ENCODE measurements at places on chromosomes 4 and X. TPM values are rescaled to one million over a fixed set of nuclear protein-coding genes. Genes with fewer than 3 reads are reported as not detected.

The PPBP gene
- total RNA-seq = not detected

The FAM156B gene
- 15.8 TPM for total RNA-seq

The CENPVL1 gene
- total RNA-seq = 0.14 TPM

The PCYT1B gene
- total RNA-seq = 0.74 TPM

The HMX1 gene
- not detected for total RNA-seq

The ABLIM2 gene
- 0.41 TPM for total RNA-seq

The GASK1B gene
- not detected for total RNA-seq

The TLR2 gene
- 1.2 TPM for total RNA-seq

The ENPEP gene
- total RNA-seq = not detected

The SCML2 gene
- 4.0 TPM for total RNA-seq

The SMIM14 gene
- 0.62 TPM for total RNA-seq

The TXK gene
- total RNA-seq = 14.2 TPM

The PLP1 gene
- total RNA-seq = not detected

The HERC5 gene
- 10.7 TPM for total RNA-seq

The FGD1 gene
- total RNA-seq = 0.10 TPM

The FDCSP gene
- total RNA-seq = not detected

The NSG1 gene
- 4.7 TPM for total RNA-seq

The PJA1 gene
- 22.9 TPM for total RNA-seq

The RHOH gene
- total RNA-seq = 112 TPM

The EFHC2 gene
- total RNA-seq = 0.25 TPM

The RASGEF1B gene
- 6.7 TPM for total RNA-seq

The OPRPN gene
- total RNA-seq = not detected

The TRIML1 gene
- total RNA-seq = not detected

The USP17L19 gene
- total RNA-seq = not detected

The IL13RA2 gene
- total RNA-seq = not detected

The CLNK gene
- 0.32 TPM for total RNA-seq

The LPAR4 gene
- not detected for total RNA-seq

The NAT8L gene
- total RNA-seq = 0.60 TPM

The SLC10A6 gene
- not detected for total RNA-seq

The RBMXL3 gene
- not detected for total RNA-seq

The ATP1B4 gene
- total RNA-seq = not detected

The TBX22 gene
- not detected for total RNA-seq

The F8A2 gene
- total RNA-seq = not detected

The GAGE12J gene
- total RNA-seq = not detected

The ADAM29 gene
- total RNA-seq = not detected

The DKK2 gene
- not detected for total RNA-seq

The ADGRA3 gene
- total RNA-seq = 13.8 TPM

The RTL9 gene
- not detected for total RNA-seq

The HSD17B11 gene
- 18.2 TPM for total RNA-seq

The NPY2R gene
- total RNA-seq = not detected

The SPARCL1 gene
- total RNA-seq = not detected

The ZC4H2 gene
- total RNA-seq = 14.4 TPM

The GLRA3 gene
- not detected for total RNA-seq

The F9 gene
- not detected for total RNA-seq

The TSPAN5 gene
- total RNA-seq = 12.3 TPM

The ERAS gene
- 0.70 TPM for total RNA-seq

The GPC3 gene
- total RNA-seq = 0.18 TPM

The TREX2 gene
- total RNA-seq = 2.1 TPM

The PCDH19 gene
- not detected for total RNA-seq

The HSFX1 gene
- 0.25 TPM for total RNA-seq
